ENCODE measurements at places on chromosomes 7 and 10.

- DNase-seq, result no peak
These were observed 535 bp downstream of the BTRC start for GRCh38 chr10:101354328-101355071.

DNA sequence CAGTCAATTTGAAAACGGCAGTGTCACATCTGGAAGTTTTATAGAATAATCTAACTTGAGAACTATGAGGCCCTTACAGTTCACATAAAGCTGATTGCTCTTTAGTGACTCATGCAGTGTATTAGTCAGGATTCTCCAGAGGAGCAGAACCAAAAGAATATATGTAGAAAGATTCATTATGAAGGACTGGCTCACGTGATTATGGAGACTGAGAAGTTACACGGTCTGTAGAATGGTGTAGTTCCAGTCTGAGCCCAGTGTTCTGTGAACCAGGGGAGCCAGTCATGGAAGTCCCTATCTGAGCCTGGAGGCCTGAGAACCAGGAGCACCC, 21.5 kb downstream of the RBM33 start:
- DNase-seq, result peak; percentile 59

- DNase-seq, result peak; percentile 91
These were observed 73.4 kb downstream of the AHR start for GRCh38 chr7:17371671-17372524.

- DNase-seq, result peak; percentile 86
These were observed 47.6 kb upstream of the ANKRD1 start for GRCh38 chr10:90968328-90969081.

GRCh38 chr7:33986951-33987947, 81.9 kb downstream of the BMPER start:
- DNase-seq, result peak; percentile 98

DNA sequence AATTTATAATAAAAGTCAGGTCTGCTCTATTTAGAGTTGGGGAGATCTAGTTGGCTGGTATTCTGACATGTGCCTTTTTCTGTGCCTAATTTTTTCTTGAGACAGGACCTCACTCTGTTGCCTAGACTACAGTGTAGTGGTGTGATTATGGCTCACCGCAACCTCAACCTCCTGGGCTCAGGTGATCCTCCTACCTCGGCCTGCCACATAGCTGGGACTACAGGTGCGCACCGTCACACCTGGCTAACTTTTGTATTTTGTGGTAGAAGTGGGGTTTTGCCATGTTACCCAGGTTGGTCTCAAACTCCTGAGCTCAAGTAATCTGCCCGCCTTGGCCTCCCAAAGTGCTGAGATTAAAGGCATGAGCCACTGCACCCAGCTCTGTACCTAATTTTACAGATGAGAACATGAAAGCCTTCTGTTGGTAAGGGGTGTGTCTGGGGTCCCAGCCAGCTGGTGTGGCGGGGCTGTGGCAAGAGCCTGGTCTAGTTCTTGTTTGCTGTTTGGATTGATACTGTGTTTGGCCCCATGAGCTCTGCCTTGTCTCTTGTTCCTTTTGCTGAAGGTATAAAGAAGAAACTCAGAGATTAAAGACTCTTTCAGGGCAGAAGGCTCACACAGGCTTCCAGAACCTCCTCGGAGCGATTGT, 31.4 kb downstream of the POR start:
- DNase-seq, result no peak

DNA sequence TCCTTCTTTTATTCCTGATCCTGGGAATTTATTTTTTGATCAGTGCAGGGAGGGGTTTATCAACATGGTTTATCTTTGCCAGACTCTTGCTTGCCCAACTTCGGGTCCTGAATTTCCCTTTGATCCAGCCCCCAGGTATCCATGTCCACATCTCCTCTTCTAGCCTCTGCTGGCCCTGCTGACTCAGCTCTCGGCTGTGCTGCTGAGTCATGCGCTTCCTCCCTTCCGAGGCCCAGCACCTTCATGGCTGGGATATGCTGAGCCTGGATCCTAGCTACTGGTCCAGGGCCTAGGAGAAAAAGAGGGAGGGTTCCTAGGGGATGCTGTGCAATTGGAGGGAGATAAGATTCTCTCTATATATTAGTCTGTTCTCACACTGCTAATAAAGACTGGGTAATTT, 380.7 kb upstream of the SHH start:
- no peak for DNase-seq

- no peak for DNase-seq
These were observed 69.5 kb upstream of the AFAP1L2 start for GRCh38 chr10:114473776-114474175.

DNA sequence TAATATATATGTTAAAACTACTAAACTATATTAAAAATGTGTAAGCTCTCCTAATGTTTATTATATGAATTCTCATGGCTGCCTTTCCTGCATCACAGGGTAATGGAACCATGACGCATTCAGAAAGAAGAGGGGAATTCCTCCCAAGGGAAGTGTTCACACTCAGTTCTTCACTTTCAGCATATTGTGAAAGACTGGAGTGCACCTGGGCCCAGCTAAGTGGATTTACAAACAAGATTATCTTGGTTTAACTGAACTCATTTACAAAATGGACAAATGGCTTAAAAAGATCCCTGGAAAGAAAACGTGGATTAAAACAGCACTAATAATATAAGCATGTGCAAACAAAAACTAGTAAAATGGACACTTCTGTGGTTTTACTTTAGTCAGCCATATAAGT, 149.8 kb downstream of the DOCK4 start:
- no peak for DNase-seq

DNA sequence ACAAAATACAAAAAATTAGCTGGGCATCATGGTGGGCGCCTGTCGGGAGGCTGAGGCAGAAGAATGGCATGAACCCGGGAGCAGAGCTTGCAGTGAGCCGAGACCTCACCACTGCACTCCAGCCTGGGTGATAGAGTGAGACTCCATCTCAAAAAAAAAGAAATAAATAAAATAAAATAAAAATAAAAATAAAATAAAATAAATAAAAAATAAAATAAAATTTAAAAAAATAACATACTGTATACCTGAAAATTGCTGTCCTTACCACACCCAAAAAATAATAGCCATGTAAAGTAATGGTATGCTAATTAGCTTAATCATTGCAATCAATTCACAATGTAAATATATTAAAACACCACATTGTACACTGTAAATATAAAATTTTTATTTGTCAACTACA, 3.4 kb downstream of the ZC3HAV1L start:
- no peak for DNase-seq

DNA sequence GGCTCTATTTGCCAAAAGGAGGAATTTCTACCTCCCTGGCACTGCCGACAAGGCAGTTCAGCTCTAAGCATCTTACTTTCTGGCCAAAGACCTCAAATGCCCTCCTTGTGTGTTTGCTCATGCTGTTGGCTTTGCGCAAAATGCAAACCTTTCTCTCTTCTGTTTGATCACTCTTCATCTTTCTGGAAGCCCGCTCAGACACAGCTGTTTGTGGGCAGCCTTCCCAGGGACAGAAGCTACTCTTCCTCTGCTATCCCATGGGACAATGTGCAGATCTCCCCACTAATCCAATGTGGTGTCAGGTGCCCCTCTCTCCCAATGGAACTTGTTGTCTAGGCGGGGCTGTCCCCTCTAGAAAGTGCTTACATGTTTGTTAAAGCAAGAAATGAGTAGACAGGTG, 278.7 kb downstream of the CCSER2 start:
- no peak for DNase-seq

DNA sequence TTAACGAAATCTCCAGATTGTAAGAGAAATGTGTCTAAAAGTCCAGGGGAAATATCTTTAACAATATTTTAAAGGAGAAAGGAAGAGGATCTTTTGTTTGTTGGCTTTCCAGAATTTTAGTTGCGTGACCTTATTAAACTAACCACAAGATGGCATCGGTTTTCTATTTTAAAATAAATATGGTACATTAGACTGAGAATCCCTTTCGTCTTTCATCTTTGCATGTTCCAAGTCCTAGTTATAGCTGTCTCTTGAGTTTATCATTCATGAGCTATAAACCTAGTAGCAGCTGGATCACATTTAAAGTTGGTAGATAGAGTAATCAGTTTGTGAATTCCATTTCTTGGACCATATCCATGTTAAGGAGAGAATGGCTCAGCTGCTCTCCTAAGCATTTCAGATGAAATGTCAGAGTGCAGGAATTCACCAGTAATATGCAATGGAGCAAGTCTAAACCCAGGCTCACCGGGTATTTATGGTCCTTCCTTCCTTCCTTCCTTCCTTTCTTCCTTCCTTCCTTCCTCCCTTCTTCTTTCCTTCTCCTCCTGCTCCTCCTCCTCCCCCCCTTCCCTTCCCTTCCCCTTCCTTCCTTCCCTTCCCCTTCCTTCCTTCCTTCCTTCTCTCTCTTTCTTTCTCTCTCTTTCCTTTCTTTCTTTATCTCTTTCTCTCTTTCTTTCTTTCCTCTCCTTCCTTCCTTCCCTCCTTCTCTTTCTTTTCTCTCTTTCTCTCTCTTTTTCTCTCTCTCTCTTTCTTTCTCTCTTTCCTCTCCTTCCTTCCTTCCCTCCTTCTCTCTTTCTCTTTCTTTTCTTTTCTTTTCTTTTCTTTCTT, 57.8 kb upstream of the RAB18 start:
- DNase-seq, result peak; percentile 85

- no peak for DNase-seq
These were observed 57.4 kb downstream of the MAP3K8 start for GRCh38 chr10:30491204-30491915.

DNA sequence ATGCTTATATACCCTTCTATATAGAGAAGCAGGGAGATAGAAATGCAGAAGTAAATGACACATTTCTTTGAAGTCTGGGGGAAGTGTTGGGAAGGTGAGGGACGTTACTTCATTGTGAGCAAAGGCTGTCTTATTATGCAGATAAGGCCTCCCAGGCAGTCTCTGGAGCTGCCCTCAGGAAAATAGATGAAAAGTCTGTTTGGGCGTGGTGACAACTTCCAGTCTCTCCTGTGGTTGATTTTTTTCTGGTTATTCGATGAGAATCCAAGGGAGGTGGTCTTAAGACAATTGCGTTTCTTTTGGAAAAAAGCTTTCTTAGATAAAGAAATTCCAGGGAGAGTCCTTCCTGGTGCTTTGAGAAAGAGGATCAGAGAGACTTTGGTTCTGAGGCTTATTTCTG, 84.0 kb downstream of the NEUROD6 start:
- no peak for DNase-seq

- no peak for DNase-seq
These were observed 787.4 kb upstream of the C7orf33 start for GRCh38 chr7:147803151-147803550.

- DNase-seq, result no peak
These were observed 17.5 kb upstream of the TRUB1 start for GRCh38 chr10:114920459-114920858.

GRCh38 chr7:142901426-142902259, 16.1 kb upstream of the TRPV6 start:
- no peak for DNase-seq

GRCh38 chr7:111051832-111052231, 39.1 kb upstream of the LRRN3 start:
- no peak for DNase-seq

DNA sequence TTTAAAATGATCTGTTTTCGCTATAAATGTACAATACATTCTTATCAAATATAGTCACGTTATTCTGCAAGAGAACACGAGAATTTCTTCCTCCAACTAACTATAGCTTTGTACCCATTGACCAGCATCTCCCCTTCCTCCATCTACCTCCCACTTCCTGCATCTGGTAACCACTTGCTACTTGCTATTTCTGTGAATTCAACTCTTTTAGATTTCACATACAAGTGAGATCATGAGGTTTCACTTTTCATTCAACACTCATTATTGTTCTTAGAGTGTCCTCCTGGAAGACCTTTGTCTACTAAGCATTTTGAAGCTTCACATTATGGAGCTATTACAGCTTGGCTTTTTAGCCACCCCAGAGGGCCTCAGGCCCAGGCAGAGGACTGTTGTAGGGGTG, 741.3 kb upstream of the FZD8 start:
- no peak for DNase-seq

DNA sequence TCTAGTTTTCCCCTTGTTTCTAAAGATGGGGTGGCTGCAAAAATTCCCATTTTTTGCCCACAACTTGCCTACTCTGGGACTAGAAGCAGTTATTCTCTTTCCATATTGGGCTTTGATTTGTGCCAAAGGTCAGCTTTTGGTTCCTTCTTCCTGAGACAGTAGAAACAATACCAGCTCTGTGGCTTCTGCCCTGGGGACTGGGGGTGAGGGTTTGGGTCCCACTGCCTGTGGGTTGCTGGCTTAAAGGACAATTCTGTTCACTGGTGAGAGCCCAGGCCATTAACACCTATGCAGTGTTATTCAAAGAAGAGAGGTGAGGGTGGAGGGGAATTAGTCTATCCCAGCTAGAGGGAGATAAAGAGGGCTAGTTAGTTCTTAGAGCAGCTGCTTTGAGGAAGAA, 171.5 kb downstream of the CPEB3 start:
- DNase-seq, result no peak

DNA sequence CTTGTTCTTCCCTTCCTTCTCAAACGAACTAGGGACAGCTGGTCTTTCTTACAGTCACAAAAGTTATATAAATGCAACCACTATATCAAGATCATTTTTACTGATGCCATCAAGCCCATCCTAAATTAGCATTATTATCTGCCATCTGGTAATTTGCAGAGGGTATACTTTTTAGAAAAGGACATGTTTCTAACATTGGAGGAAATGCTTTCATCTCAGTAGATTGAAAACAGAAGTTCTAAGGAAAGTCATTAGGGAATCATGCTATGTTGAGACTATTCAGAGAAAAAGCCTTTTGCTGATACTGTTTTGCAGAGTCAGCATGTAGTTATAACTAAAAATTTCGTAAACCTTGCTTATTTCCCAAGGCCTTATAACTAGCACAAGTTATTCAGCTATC, 146.7 kb downstream of the WNT2 start:
- no peak for DNase-seq

Data from AG09309 (cell line).